ENCODE measurements at places on chromosomes 1 and 21.

- no peak for DNase-seq
These were observed 54.6 kb upstream of the POU2F1 start for GRCh38 chr1:167165948-167166689.

- DNase-seq, result no peak
These were observed 330.6 kb downstream of the DSCAM start for GRCh38 chr21:40516335-40516734.

DNA sequence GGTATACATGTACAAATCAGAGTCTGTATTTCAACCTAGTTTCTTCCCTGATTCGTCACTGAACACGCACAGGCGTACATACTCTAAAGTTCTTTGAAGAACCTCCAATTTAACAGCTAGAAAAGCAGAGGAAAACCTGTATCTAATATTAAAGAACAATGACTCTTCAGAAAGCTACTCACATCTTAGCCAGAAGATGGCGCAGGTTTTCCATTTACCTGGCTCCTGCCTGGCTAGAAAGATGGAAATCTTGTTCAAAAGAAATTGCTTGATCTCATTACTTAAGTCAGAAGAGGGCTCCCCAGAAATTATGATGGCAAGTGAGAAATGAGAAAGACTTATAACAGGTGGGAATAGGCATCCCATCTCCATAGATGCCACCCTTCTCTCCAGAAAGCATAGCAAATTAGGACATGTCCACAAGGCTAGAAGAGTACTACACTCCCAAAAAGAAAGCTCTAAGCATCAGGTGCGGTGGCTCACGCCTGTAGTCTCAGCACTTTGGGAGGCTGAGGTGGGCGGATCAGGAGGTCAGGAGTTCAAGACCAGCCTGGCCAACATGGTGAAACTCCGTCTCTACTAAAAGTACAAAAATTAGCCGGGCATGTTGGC is 19.0 kb upstream of the L1TD1 start:
- peak; percentile 10 for DNase-seq

GRCh38 chr21:28690196-28690595 is 302.5 kb downstream of the LTN1 start:
- DNase-seq, result no peak

GRCh38 chr1:220483700-220484099 is 44.2 kb upstream of the MARK1 start:
- peak; percentile 87 for DNase-seq
